ENCODE measurements at places on chromosomes 11 and 22. TPM values are rescaled to one million over a fixed set of nuclear protein-coding genes. Genes with fewer than 3 reads are reported as not detected.
A peak's percentile ranks its signal among the peaks of the same experiment; 100 is the strongest.

FGF4 gene
- not detected for total RNA-seq

- DNase-seq = peak; percentile 64
Observed at GRCh38 chr22:19488884-19489843, 9.4 kb downstream of the CDC45 start.

PRG3 gene
- not detected for total RNA-seq

DNA sequence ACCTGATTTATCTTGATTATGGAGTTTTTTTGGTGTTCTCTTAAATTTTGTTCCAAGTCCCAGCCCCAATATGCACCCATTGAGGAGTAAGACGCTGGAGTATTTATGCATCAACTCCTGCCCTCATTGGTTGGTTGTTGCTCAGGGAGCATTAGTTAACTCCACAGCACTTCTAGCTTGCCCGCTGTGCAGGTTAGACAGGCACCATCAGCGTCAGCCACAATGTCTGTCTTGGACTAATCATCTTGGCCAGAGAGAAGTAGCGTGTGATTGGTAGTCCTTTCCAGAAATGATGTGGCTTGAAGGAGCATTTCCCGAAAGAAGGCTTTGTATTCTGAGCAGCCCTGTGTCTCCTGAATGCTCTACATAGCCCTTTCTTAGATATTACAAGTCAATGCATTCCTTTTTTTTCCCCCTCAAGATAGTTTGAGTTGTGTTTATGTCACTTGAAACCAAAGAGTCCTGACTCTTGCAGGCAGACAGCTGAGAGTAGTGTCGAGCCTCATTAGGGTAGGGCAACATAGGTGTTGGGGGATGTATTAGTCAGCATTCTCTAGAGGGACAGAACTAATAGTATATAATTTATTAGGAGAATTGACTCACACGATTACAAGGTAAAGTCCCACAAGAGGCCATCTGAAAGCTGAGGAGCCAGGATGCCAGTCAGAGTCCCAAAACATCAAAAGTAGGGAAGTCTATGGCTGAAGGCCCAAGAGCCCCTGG is 94.6 kb upstream of the RCN1 start:
- DNase-seq = no peak

GRCh38 chr11:129395883-129396282 is 20.2 kb downstream of the BARX2 start:
- no peak for DNase-seq

- no peak for DNase-seq
Observed at GRCh38 chr22:19848298-19849224, 6.1 kb downstream of the GNB1L start.

GRCh38 chr22:42511401-42511891 is 8.2 kb downstream of the RRP7A start:
- DNase-seq = no peak

DNA sequence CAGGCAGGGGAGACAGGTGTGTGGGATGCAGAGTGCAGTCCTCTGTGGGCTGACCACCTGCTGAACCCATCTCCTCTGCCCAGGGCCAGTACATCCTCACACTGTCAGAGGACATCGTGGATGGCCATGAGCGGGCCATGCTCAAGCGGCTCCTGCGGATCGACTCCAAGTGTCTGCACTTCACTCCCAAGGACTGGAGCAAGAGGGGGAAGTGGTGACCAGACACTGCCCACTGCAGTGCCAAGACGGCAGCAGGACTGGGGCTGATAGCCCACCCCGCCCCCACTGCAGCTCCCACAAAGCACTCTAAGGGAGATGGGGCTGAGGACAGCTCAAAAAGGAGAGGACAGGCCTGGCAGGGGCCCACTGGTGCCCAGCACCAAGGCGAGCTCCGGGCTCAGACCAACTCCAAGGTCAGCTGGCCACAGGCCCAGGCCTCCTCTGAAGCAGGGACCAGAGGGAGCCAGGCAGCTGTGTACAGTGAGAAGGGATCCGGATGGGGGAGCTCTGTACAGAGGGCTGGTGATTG is 1.6 kb downstream of the RNASEH2C start:
- DNase-seq = no peak

- DNase-seq = no peak
Observed at GRCh38 chr11:126113515-126113957, 50.9 kb upstream of the CDON start.

BBOX1 gene
- not detected for total RNA-seq

GRCh38 chr22:31603574-31603973 is 58.4 kb downstream of the PISD start:
- no peak for DNase-seq

GRCh38 chr22:22933100-22933806 is 45.6 kb downstream of the IGLL5 start:
- DNase-seq = no peak

DNA sequence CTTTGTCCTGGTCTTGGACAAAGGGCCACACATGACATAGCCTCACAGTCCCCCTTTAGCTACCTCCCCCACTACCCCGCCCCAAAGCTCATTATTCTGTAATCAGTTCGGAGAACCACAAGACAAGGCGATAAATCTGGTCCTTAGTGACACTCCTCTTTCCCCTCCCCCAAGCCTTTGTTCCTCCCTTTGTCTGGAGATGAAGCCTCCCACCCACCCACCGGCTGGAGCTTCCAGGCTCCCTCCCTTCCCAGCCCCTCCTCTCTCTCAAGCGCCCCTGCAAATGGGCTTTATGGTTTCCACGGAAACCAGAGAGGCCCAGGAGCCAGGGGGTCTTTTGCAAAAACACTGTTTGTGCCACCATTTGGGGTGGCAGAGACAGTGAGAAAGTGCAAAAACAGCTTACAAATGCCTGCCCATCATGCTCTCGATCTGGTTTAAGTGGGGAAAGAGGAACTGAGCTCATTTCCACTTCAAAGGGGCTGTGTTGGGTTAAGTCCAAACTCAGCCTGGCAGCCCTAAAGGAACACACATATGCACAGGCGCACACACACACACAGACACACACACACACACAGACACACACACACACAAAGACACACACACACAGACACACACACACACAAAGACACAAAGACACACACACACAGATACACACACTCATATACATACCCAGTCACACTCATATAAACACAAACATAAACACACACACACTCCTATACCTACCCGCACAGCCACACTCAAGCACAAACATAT is 23.5 kb downstream of the APLNR start:
- peak; percentile 57 for DNase-seq

DNA sequence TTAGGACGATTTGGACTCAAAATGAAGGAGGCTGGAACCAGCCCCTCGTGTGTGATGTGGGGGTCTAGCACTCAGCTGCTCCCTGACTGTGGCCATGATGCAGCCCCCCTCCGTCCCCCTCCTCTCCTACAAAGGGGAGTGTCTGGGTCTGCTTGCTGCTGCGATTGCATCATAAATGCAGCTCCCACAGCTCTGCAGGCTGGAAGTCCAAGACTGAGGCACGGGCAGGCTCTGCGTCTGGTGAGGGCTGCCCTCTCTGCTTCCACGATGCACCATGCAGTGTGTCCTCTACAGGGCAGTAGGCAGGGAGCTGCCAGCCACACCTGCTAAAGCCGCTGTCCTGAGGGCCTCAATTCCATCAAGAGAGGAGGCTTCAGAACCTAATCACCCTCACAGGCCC is 432.1 kb downstream of the BRD1 start:
- no peak for DNase-seq

GRCh38 chr11:61503135-61503770 is 5.3 kb upstream of the LRRC10B start:
- DNase-seq = no peak

MPZL2 gene
- total RNA-seq = 2.4 TPM

- no peak for DNase-seq
Observed at GRCh38 chr11:85896876-85897275, 41.7 kb downstream of the CCDC83 start.

SLCO2B1 gene
- under 0.01 TPM for total RNA-seq

MB gene
- not detected for total RNA-seq

DNA sequence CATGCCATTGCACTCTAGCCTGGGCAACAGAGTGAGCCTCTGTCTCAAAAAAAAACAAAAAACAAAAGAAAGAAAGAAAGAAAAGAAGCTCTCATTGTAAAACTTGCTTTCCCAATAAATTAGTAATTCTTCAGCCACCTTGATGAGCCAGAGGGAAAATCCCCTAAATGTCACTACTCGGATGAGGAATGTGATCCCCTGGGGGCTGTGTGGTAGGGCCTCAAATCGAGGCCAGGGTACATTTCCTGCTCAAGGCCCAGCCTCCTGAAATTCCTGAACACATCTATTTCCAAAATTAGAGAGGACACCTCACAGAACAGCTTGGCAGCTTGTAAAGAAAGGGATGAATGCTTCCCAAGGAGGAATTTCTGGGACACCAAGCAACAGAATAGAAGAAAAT is 147.1 kb upstream of the SESN3 start:
- no peak for DNase-seq

GRCh38 chr11:73538381-73538872 is 59.5 kb downstream of the FAM168A start:
- peak; percentile 80 for DNase-seq

DNA sequence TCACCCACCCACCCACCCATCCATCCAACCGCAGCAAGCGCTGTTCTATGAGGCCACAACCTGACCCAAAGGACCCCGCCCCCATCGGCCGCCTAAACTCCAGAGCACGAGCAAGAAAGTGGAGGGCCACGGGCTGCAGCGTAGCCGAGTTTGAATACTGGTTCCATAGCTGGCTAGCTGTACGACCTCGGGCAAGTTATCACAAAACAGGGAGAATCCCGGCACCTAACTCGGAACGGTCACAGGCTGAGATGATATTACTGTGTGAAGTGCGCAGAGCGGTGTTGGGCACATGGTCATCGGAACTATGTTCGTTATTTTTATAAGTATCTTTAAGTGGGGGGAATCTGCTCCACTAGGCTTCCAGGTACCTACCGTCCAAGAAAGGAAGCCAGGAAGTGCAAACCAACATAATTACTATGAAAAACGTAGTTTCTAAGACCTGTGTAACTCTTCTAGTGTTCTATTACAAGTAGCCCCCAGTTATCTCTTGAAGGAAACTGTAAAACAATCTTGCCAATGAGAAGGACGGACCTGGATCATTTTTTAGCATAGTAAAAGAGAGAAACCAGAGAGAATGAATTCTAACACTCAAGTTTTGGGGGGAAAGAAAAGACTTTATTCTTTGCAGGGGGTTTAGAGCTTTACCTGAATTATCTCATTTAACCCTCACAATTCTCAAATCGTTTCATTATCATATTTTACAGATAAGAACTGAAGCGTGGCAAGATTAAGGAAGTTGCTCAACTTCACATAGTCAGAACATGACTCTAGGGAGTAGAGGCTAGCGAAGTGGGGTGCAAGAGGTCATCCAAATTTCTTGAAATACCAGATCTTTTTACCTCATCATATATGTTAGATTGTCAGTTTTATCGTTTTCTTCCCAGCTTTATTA is 663 bp upstream of the BUD13 start:
- no peak for DNase-seq

MCM5 gene
- total RNA-seq = 192 TPM

DNA sequence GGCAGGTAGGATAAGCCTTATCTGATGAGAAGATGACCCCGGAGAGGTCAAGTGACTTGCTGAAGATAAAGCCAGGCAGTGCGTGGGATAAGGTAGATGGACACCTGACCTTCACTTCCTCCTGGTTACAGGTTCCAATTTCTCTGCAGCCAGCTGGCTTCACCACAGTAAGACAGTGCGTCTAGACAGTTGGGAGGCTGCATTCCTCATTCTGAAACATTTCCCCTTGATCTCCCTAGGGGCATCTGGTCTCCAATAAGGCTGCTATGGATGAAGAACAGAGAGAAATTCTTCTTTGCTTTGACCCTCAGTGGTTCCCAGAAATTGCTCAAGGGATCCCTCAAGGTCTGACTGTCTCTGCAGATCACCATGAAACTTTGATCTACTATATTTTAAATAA is 211.3 kb downstream of the MYO18B start:
- no peak for DNase-seq

- DNase-seq = no peak
Observed at GRCh38 chr11:64928957-64929356, 4.5 kb downstream of the PPP2R5B start.

IGSF22 gene
- total RNA-seq = 0.54 TPM

GRCh38 chr11:35912883-35913624 is 30.8 kb upstream of the LDLRAD3 start:
- DNase-seq = no peak

DNA sequence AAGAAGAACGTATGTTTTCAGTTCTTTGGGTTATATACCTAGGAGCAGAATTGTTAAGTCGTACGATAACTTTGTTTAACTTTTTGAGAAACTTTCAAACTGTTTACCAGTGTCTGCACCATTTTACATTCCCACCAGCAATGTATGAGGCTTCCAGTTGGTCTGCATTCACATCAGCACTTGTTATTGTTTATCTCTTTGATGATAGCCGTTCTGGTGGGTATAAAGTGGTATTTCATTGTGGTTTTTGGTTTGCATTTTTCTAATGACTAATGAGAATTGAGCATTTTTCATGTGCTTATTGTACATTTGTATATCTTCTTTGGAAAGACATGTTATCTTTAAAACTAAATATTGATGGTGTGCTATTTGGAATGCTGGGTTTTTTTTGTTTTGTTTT is 59.8 kb downstream of the KDM2A start:
- DNase-seq = no peak

- DNase-seq = no peak
Observed at GRCh38 chr11:12275818-12276217, 101.6 kb upstream of the PARVA start.

- no peak for DNase-seq
Observed at GRCh38 chr11:93484716-93485115, 58.5 kb downstream of the SMCO4 start.

- DNase-seq = no peak
Observed at GRCh38 chr11:61710019-61710418, 29.8 kb downstream of the DAGLA start.
